ENCODE measurements at places on chromosomes 4 and X.

GRCh38 chrX:108177351-108178142, 86.0 kb downstream of the ATG4A start:
- DNase-seq = no peak

GRCh38 chr4:4595252-4595651, 53.4 kb upstream of the STX18 start:
- DNase-seq = no peak

DNA sequence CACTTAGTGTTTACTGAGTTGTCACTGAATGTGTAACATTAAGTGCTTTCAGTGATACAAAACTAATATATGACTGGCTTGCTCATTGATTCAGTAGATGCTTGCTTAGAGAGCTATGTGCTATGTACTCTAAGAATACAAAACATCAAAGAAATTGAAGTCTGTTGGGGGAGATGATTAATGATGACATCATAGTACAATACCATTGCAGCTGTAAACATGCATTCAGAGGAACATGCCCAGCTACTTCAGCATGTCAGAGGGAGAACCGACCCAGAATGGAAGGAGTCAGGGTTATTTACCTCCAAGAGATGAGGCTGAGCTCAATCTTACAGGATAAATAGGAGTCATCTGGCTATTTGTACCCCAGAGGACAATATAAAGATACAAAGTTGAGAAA, 290.8 kb downstream of the TENM3 start:
- peak; percentile 81 for DNase-seq

DNA sequence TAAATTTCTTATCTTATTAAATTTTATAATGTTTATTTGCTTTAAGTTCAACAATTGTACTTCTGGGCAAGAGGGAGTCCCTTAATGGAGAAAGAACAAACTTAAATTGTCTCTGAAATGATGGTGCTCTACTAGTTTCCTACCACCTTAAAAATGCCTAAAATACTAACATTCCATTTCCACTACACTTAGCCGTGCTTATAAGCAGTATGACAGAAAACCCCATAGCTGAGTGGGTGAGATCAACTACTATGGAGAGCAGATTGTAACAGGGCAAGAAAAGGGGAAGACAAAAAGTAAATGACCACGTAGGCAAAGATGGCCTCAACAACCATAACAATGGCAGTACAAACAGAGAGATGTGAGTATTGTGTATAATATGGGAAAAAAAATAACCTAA, 35.0 kb downstream of the RFC1 start:
- no peak for DNase-seq

DNA sequence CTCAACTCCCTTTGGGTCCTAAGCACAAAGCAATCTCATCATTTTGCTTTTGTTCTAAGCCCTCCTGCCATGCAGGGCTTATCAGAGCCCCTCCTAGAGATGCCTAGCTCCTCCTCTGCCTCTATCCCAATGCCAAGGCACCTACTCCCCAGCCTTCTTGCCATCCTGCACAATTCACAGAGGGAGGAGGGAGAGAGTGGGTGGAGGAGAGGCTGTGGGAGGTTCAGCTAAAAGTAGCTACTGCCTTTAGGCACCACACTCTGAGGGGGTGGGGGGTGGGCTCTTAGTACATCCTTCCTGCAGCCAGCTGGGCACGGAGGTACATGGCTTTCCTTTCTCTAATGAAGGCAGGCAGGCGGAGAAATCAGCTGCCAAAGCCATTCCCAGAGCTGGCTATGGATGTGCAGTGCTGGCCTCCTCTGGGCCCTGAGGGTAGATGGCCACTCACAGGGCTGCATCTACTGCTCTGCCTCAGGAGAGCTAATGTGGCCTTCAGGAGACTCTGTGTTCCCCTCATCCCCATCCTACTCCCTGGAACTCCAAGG, 40.1 kb downstream of the ARHGEF9 start:
- no peak for DNase-seq

DNA sequence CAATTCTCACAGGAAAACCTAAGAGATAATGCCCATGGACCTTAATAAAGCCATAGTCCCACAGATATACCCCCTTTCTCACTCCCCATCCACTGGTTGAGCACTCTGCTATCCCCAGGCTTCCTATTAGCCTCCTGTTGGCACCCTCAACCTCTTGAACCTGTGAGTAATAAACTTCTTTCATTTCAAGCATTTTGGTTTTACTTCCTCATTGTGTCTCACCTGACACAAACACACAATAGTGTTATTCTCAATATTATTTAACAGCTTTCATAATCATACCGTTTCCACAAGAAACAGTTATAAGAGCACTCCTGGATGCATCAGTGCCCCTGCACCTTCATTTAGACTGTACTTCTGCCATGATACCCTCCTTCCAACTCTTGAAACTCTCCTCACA, 56.8 kb downstream of the TRPC5 start:
- no peak for DNase-seq

- peak; percentile 8 for DNase-seq
Observed at GRCh38 chr4:30821859-30822612, 101.9 kb downstream of the PCDH7 start.

- DNase-seq = no peak
Observed at GRCh38 chrX:22527302-22527701, 254.6 kb downstream of the CBLL2 start.
